Left kidney (tissue), 8 donors: ENCODE measurements at places on chromosomes 11 and 22.

GRCh38 chr11:69947059-69947792 lies 128.0 kb upstream of the FGF3 start:
- no peak for DNase-seq

DNA sequence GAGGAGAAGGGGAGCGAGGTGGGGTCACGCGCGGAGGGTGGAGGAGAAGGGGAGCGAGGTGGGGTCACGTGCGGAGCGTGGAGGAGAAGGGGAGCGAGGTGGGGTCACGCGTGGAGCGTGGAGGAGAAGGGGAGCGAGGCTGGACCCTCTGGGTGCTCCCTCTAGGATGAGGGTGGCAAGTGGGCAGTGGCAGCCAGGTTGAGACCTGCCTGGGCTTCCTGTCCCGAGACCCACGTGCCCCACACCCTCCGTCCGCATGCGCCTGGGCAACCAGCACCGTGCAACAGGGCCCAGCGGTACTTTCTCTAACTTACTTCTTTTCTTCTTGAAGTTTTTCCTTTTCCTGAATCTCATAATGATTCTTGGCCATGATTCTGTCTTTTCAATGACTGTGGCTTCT lies 11.1 kb downstream of the MRPL21 start:
- no peak for DNase-seq

DNA sequence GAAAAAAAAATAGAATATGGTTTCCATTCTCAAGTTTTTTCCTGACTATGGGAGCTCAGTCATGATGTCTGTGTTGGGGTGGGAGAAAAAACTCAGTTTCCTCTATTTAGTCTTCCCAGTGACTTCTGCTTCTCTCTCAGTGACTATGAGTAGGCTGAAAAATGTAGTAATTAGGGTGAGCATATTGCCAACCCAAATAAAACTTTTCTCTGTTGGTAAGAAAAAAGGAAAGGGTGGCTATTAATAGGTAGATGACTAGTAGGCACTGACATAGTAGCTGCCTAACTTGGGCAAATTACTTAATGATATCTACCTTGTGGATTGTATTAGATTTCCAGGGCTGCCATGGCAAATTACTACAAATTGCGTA lies 34.2 kb upstream of the BIRC3 start:
- no peak for DNase-seq

DNA sequence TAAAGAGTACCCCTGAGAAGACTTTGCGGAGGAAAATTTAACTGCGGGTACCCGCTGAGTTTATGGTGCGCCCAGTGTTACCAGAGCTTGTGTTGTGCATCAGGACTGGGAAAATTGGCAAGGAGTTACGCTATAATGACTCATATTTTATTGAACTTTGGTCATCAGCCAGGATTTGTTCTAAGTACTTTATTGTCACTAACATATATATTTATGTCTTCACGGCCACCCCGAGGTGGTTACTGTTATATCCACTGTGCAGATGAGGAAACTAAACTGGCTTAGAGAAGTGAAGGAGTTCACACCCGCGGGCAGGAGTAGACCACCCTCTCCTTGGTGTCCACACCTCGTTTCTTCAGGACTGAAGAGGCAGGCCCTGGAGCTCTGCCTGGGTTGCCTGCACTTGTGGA lies 667 bp downstream of the ACCS start:
- no peak for DNase-seq

- no peak for DNase-seq
Observed at GRCh38 chr22:42608823-42609361, 5.8 kb downstream of the POLDIP3 start.

GRCh38 chr11:72657411-72658100 lies 16.7 kb downstream of the PDE2A start:
- DNase-seq, result no peak

GRCh38 chr22:46052801-46053562 lies 76.0 kb upstream of the WNT7B start:
- DNase-seq, result no peak

GRCh38 chr22:30667494-30668385 lies at the start of gene DUSP18:
TSS of gene DUSP18 (minus strand) at chr22:30667875. CDS start at chr22:30664003, 3,872 bp downstream.
- peak; percentile 92 for DNase-seq

DNA sequence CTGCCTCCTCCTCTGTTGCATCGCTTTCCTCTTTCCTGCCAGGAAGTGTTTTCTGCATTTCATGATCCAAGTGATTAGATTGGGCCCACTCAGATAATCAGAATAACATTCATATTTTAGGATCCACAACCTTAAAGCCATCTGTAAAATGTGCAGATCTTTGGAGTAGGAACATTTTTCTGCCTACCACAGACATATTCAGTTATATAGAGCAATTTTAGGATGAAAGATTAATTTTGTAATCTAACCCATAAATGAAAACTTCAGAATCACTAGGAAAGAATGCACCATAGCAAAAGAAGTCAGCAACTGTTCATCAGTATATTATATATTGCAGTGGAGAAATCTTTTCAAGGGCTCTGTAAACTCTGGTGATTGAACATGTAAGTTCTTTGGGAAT lies 659.9 kb upstream of the LUZP2 start:
- no peak for DNase-seq

DNA sequence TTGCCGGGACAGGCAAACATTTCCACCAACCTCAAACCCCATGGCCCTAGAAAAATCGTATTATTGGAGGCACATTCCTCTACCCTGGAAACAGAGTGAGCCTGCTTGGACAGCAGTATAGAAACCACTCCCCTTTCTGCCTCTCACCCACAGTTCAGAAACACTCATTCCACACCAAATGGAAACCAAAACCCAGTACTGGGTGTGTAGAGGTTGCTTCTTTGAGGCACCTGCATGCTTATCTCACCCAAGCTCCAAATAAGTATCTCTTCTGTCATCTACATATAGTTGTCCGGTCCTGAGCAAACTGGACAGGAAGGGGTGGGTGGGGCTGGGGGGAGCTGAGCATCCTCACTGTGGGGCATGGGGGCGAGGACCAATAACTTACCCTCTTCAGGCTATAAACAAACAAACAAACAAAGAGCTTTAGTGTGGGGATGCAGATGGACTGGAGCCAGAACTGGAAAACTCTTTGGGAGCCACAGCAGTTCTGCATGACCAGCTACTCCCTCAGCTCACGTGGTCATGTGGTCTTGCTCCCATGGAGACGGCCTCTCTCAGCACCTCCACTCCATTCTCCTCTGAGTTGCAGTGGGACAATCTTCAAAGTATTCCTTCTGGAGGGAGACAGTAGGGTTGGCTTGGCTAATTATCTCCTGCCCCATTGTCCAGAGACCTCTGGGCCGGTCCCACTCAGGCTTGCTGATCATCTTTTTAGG lies 1.0 kb upstream of the PLAAT2 start:
- peak; percentile 46 for DNase-seq

DNA sequence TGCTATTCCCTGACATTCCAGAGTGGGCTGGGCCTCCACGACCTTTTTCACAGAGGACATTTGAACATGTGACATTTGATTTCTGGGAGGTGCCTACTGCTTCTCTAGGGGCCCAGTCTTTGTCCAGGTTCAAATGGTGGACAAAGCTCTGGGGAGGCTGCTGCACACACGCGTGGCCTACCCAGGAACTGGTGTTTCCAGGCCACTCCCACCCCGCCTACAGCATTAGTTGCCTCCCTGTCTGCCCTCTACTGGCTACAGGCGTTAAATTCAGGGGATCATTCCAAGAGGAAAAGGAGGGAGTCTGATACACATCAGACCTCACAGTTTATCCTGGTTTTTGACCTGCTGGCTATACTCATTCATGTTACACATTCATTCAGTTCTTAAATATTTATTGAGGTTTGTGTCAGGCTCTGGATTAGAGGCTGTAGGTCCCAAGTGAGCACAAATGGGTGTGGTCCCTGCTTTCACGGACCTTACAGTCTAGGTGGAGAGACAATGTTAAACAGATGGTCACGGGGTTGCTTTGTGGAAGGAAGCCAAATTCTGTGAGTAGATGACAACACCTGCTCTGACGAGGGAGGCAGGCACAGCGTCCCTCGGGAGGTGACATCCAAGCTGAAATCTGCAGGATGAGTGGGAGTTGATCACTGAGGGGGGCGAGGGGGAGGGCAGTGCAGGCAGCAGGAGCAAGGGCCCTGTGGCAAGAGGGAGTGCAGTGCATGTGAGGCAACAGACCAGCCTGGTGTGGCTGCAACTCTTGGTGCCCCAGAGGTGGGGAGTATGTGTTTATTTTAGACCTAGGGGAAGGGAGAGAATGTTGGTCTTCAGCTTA lies 11.8 kb downstream of the TUB start:
- DNase-seq, result no peak

DNA sequence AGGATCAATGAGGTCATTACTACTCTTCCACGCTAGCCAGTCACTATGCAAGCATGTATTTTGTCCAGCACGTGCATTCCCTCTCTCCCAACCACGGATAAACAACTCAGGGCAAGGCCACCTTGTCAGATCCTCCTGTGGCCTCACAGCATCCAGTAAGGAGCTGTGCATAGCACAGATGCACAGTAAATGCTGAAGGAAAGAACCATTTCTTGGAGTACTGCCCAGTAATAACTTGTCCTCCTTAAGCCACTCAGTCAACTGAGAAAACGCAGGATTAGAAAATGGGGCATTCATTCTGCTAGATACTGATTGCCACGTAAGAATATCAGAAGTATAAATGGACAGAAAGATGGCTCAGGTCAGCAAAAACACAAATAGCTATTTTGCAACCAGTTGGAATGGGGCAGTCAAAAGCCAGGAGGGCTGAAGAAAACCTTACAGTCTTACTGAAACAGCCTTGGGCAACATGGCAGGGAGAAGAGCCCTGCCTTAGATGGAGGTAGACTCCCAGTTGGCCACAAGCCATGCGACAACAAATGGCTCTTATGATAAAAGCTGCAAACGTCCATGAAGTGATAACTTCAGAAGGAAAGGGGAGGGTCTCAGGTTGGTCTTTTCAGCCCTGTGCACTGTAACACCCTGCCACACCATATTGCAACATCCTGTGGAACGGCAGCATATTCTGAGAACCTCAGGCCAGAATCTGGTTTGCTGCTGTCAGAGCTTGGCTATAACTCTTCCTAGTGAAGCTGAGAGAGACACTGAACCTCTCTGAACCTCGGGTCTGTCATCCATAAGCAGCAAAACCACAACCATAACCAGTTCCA lies 23.0 kb downstream of the PC start:
- no peak for DNase-seq

DNA sequence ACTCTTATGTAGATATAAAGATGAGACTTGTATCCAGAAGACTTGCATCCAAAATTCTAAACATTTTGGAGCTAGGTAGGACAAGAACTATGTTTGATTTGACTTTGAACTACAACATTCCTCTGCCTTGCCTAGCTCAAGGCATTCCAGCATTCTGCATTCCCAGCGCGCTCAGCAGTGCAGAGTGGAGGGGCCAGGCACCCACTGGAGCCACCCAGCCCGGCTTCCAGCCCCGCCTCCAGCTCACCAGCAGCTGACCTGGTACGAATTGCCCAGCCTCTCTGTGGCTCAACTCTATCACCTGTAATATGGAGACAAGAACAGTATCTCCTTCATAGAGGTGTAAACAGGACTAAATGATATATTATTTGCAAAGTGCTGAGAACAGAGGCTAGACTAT lies 28.8 kb downstream of the PRDM10 start:
- peak; percentile 50 for DNase-seq

- DNase-seq, result no peak
Observed at GRCh38 chr11:75508051-75508561, 17.6 kb downstream of the GDPD5 start.

DNA sequence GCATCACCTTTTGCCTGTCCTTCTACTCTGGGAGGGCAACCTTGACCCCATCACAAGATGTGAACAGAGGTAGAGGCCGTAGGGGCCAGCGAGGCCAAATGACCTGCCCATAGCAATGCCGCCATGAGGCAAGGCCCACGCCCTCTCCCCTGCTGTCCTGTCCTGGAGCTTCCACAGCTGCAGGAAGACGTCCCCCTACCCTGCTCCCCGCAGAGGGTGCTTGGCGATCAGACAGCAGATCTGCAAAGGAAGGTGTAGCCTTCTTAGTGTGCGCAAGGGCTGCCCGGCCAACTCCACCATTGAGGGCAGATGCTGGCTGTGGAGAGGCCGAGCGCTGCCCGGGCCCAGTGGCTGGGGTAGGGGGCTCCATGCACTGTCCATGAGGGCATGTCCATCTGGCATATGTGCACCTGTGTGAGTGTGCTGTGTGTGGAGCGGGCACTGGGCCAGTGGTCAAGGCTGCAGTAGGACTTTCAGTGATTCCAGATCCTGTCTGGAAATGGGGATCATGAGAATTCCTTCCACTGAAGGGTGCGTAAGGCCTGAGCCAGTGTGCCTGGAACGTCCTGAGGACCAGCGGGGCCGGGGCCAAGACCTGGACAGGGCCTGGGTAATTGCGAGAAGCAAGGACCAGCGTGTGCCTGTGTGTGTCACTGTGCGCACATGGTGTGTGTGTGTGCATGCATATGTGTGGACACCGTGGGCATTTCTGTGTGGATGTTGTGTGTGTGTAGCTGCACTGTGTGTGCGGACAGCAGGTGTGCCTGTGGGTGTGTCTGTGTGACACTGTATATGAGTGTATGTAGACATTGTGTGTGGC lies 11.0 kb downstream of the TRPM5 start:
- no peak for DNase-seq

GRCh38 chr11:95042906-95043305 lies 6.3 kb upstream of the KDM4F start:
- DNase-seq, result no peak

DNA sequence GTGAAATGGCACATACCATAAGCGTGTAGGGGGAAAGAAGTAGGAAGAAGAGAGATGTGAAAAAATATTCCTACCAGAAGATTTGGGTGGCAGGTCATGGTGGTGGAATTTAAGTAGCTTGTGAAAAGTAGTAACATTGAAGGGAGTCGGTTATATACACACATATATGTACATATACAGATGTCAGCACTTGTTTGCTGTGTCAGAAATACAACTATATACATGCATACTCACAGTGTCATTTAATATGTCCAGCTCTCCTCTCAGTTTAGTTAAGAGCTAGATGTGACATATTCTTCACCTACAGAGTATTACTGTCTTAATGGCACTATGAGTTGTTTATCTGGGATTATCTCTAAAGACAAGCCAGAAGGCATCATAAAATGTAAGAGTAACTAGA lies 987.4 kb upstream of the CCDC90B start:
- DNase-seq, result no peak

DNA sequence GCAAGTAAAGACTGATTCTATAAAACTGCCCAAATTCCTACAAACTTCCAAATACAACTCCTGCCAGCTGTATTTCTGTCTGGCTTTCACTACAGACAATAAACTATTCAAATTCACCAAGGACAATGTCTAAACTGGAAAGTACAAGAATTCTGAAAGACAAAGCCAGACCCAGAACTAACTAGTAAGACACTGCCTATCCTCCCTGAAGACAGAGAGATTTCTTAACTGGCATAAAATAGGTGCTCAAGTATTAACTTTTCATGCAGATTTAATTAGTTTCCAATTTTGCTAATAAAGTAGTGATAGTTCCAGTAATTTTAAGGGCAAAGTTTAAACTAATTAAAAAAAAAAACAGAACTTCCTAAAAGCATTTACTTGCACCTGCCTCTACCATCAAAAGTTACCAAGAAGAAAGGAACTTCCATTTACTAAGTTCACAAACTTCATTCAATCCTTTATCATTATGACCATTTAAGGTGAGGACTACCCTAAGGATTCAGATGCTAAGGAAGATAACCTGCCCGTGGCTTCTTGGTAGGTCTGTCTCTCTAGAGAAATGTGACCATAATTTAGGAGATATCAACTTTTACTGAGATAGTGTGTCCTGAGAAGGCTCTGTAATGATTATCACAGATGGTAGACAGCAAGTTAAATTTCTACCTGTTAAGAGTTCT lies 45.2 kb downstream of the CELF1 start:
- DNase-seq, result no peak

- no peak for DNase-seq
Observed at GRCh38 chr11:106278391-106278790, 200.9 kb downstream of the AASDHPPT start.

GRCh38 chr11:69200331-69201065 lies 44.8 kb downstream of the SMIM38 start:
- DNase-seq, result peak; percentile 68
